NCI-H82 (cell line): ENCODE measurements at places on chromosomes 12 and 14.

- DNase-seq, result no peak
Measured at GRCh38 chr12:107066691-107067090, 26.7 kb downstream of the CRY1 start.

GRCh38 chr12:86233126-86233525, 23.1 kb downstream of the MGAT4C start:
- DNase-seq, result peak; percentile 43

DNA sequence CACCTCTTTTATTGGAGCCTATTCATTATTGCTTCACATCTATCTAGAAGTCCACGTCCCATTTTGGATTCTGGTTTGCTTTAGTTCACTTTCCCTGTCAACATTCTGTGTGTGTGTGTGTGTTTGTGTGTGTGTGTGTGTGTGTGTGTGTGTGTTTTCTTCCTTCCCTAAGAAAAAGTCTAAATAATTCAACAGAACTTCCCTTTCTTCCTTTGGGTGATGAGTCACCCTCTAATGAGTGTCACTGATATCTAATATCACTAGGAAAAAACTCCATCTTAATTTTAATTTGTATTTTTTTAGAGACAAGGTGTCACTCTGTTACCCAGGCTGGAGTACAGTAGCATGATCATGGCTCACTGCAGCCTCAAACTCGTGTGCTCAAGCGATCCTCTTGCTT, 234.2 kb downstream of the TTC8 start:
- no peak for DNase-seq

- peak; percentile 96 for DNase-seq
Measured at GRCh38 chr12:120528861-120529525, at the start of gene COQ5. Gene COQ5, minus strand, starts transcription at chr12:120529158. Its CDS starts 17 bp downstream, at chr12:120529141.

GRCh38 chr12:31715283-31715825, 13.5 kb downstream of the AMN1 start:
- no peak for DNase-seq

- DNase-seq, result no peak
Measured at GRCh38 chr14:85016496-85016895, 513.4 kb upstream of the FLRT2 start.
